ENCODE measurements at places on chromosomes 11 and 22.

DNA sequence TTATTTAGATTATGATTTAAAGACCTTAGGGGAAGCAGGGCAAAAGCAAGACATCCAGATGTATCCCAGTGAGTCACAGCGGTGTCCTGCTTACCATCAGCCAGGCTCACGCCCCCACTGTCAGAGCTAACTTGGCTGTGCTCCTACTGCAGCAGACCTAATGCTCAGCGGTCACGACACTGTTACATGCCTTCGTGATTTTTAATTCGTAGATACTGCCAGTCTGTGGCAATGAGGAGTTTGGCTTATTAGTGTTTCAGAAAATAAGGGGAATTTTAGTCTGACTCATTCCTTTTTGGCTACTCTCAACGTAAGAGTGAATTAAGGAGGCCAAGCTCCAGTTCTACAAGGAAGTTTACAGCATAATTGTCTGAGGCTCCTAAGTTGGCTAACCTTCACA is 22.7 kb downstream of the EFCAB6 start:
- no peak for DNase-seq

GRCh38 chr11:127470306-127470884 is 469.8 kb upstream of the KIRREL3 start:
- no peak for DNase-seq

- no peak for DNase-seq
Observed at GRCh38 chr11:103936059-103936458, 100.4 kb upstream of the DDI1 start.

- no peak for DNase-seq
Observed at GRCh38 chr11:62446091-62446490, 27.3 kb downstream of the SCGB1A1 start.

DNA sequence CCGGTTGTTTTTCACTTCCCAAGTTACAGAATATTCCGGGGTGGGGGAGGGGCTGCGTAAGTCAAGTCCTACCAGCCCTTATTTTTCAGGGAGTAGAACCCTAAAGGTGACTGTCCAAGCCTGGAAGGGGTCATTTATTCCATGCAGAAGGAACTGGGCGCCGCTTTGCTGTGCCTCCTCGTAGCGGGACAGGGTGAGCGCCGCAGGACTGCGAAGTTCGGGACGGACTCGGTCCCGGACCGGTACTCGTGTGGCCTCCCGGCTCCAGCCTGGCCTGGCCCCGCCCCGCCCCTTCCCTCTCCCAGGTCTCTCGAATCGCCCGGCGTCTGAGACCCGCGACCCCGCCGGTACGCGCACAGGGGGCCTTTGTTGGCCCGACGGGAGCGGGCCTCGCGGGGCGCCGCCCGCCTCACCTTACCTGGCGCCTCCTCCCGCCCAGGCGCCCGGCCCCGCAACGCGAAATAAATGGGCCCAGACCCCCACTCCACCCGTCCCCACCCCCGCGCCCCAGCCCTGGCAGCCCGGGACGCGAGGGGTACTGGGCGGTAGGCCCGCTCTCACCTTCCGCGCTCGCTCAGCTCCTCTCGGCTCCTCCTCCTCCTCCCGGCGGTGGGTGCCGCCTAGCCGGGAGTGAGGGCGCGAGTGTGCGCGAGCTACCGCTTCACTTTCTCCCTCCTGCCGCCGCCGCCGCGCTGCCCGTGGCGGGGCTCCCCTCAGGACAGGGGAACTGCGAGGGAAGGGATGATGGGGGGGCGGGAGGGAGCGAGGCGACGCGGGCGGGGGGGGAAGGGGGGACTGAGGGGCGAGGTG is 698 bp downstream of the PAK1 start:
- peak; percentile 61 for DNase-seq

- no peak for DNase-seq
Observed at GRCh38 chr11:18633256-18634139, 644 bp downstream of the SPTY2D1 start.

GRCh38 chr11:114501901-114502300 is 57.8 kb downstream of the NXPE1 start:
- no peak for DNase-seq
